Left ventricle myocardium inferior (tissue), 1 donor: ENCODE measurements at places on chromosomes 3 and 15. TPM values are rescaled to one million over a fixed set of nuclear protein-coding genes. Genes with fewer than 3 reads are reported as not detected.

GRCh38 chr15:99615460-99615859 is 49.7 kb downstream of the MEF2A start:
- H3K27ac ChIP-seq: peak overlapping the region; percentile 51
- DNase-seq: no peak
- peaks cover 98% of the 10 kb centered on the region for H3K4me1 ChIP-seq
- no peaks in the 10 kb centered on the region for H3K27me3 ChIP-seq
- H3K36me3 ChIP-seq: no peaks in the 10 kb centered on the region

DNA sequence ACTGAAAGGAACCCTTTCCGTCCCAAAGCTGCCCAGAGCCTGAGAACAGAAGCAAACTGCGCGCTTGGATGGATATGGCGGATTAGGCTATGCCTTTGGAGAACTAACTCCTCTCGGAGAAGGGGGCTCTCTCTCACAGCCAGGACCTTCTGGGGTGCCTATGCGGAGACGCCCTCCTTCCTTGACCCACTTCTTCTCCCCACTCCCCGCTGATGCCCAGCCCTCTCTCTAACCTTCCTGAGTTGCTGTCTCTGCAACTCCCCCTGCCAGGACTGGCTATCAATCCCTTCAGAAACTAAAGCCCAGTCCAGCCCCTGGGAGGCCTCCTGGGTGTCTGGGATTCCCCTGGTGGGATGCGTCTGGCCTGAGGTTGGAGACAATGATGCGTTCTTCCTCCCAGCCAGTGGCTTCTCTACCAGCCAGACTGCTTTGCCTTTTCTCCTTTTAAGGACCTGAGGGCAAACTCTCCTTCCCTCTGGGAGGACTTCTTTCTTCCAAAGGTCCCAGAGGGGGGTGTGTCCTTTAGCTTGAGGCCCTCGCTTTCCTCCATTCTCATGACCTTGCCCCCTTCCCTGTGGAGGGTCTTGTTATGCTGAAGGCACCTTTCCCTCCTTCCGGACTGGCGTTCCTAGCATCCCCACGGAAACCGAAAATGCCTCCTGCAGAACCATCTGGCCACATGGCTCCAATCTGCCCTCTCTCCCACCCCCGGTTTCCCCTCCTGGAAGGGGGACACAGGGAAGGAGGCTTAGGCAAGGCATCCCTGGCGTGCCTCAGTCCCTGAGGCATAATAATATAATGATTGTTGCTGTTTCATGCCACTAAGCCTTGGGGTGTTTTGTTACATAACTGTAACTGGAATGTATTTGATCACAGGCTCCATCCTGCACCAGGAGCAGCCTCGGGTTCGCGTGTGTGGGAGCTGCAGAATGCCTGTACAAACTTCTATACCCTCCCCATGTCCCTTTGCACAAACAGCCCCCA is 63.4 kb upstream of the C15orf39 start:
- H3K27me3 ChIP-seq: no peaks in the 10 kb centered on the region
- peaks cover 9% of the 10 kb centered on the region for H3K36me3 ChIP-seq
- H3K4me1 ChIP-seq: peaks cover 5% of the 10 kb centered on the region
- no peak overlapping the region for H3K4me3 ChIP-seq
- DNase-seq: no peak
- no peak overlapping the region for H3K27ac ChIP-seq

DNA sequence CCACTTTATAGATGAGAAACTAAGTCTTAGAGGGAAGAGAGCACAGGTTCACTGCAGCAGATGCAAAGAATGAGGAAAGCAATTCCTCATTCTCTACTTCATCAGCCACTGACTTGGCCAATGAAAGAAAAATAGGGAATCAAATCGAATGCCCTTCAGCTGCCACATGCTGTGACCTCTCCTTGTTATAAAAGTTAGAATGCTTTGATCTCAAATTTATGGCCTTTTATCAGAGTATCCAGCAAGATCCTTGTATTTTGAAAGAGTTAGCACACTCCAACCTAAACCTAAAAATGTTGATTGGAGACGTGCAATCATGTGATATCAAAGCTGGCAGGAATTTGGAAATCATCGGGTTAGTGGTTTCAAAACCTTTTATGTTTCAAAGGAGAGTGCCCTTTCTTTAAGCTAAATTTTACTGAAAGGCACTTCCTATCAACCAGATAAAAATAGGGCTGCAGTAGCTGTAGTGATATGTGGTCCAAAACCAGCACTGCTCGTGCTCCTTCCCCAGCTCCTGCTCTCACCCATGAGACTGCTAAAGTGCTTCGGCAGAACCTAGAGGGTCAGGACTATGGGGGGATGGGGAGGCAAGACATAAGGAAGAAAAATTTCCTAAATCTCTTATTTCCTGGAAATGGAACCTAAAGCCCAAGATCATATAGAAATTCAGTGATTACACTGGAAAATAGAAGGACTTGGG is 617.0 kb downstream of the PYDC2 start:
- no peaks in the 10 kb centered on the region for H3K27me3 ChIP-seq
- no peaks in the 10 kb centered on the region for H3K36me3 ChIP-seq
- no peak overlapping the region for H3K4me3 ChIP-seq
- no peak overlapping the region for H3K27ac ChIP-seq

DNA sequence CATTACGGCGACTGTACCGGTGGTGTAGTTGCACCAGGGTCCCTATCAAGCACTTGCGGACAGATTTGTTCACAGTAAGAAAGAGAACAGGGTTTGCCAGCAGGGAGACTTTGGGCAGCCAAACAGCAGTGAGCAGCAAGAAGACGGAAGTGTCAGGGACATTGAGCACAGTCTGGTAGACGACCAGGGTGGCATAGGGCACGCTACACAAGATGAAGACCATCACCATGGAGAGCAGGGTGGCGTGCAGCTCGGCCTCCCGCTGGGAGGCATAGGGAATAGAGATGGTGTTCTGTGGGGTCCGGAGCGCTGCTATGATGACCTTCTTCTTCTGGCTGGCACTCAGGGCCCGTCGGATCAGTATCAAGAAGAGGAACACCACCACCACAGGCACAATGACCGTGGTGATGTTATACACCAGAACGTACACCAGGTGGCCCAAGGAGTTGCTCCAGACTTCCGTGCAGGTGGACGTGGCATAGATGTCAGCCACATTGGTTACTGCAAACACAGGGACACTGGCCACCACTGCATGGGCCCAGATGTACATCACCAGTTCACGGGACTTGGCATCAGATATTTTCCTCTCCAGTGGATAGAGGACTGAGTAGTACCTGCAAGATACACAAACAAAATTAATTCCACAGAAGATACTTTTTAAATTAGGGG is 19.1 kb upstream of the FSIP1 start:
- H3K36me3 ChIP-seq: no peaks in the 10 kb centered on the region
- no peaks in the 10 kb centered on the region for H3K4me1 ChIP-seq
- H3K27ac ChIP-seq: no peak overlapping the region

- no peaks in the 10 kb centered on the region for H3K27me3 ChIP-seq
- no peaks in the 10 kb centered on the region for H3K36me3 ChIP-seq
- H3K27ac ChIP-seq: peak overlapping the region; percentile 38
- no peak overlapping the region for H3K4me3 ChIP-seq
Observed at GRCh38 chr3:64691051-64691450, 3.3 kb upstream of the ADAMTS9 start.

- H3K36me3 ChIP-seq: no peaks in the 10 kb centered on the region
- H3K4me3 ChIP-seq: no peak overlapping the region
- H3K4me1 ChIP-seq: peaks cover 6% of the 10 kb centered on the region
- H3K27ac ChIP-seq: no peak overlapping the region
Observed at GRCh38 chr3:31661286-31661685, 128.6 kb downstream of the STT3B start.

DNA sequence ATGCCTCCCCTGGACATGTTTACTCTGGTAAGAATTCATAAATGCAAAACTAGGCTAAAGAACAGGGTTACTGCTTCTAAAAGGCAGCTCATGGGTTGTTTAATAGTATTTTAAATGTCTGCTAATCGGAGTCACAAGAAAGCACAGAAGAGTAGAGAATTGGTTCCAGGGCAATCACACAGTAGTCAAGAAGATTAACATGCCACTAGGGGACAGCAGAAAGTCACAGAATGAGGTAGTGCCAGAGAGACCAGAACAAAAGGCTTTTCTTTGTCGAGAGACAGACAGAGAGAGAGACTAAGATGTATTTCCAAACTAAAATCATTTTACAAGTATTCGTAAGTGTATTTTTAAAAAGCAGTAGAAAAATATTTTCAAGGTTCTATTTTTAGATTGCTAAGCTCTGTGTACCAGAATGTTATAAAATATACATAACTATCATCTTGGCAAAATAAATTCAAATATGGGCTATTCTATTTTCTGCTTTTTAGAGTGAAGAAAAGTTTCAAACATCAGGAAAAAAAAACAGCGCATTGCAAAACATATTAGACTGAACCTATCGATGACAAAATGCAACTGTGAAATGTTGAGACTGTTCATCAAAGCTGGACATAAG is 78.3 kb upstream of the CDIN1 start:
- H3K36me3 ChIP-seq: no peaks in the 10 kb centered on the region
- H3K4me3 ChIP-seq: no peak overlapping the region
- DNase-seq: no peak
- peak overlapping the region; percentile 12 for H3K27ac ChIP-seq
- peaks cover 22% of the 10 kb centered on the region for H3K4me1 ChIP-seq

DNA sequence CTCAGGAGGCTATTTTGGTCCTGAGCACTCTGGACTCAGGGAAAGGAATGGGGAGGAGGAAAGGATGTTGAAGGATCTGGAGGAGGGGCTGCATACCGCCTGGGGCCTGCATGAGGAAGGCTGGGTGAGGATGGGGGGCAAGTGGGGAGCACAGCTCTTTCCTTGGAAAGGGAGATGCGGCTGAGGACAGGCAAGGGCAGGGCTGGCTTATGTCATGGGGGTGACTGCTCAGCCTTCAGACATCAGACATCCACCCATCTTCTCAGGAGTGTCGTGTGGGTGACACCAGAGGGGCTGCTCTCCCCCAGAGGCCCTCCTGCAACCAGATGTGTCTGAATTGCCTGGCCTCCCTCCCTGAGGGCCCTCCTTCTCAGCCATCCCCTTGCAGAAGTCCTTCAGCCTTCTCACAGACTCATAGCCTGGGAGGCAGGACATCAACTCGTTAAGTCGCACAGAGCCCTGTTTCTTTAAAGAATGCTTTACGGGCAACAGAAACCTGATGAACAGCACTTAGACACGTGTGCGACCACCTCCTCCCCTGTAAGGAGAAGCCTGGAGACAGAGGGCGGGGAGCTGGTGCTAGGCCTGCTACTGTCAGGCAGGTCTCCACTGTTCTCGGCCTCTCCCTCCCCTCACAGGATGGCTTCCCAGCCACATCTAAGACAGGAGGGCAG is 252.3 kb downstream of the OCA2 start:
- H3K27me3 ChIP-seq: no peaks in the 10 kb centered on the region
- H3K4me1 ChIP-seq: no peaks in the 10 kb centered on the region
- no peak for DNase-seq

- peak within 1 kb of the TSS; percentile 77 for H3K4me3 ChIP-seq
- peak; percentile 67 for DNase-seq
- peaks cover 72% of the 10 kb centered on the region for H3K27me3 ChIP-seq
- peaks cover 86% of the 10 kb centered on the region for H3K4me1 ChIP-seq
- H3K27ac ChIP-seq: peak within 1 kb of the TSS; percentile 92
Observed at GRCh38 chr15:40928821-40929659, at the start of gene DLL4. Gene DLL4, plus strand, starts transcription at chr15:40929340. Its CDS starts 329 bp downstream, at chr15:40929669.

Gene CLSTN2
- 7.0 TPM for total RNA-seq

Gene DNASE1L3
- total RNA-seq: 4.5 TPM

Gene PPP2R3A
- total RNA-seq: 94.9 TPM

Gene UBAP1L
- 1.8 TPM for total RNA-seq

Gene IQCF5
- total RNA-seq: not detected
